ENCODE measurements at places on chromosomes 6 and 20.

DNA sequence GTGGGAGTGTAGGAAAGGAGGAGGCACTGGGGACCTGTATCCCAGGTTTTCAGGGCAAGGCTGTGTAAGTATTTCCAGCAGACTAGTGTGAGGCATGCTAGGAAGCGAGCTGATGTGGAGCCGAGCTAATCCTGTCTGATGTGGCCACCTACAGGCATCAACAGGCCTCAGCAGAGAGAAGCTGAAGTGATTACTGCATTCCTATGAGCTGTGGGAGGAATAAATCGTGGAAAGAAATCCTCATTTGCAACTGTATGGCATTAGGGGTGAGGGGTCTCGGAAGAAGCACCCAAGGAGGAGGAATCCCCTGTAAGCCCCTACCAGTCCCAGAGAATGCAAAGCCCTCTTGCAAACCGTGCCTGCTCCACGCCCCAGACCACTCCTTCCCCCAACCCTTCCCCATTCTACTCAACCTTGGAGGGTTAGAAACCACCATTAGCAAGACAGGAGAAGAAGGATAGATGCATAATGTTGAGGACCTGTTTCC is 41.6 kb downstream of the C6orf15 start:
- no peak for DNase-seq

DNA sequence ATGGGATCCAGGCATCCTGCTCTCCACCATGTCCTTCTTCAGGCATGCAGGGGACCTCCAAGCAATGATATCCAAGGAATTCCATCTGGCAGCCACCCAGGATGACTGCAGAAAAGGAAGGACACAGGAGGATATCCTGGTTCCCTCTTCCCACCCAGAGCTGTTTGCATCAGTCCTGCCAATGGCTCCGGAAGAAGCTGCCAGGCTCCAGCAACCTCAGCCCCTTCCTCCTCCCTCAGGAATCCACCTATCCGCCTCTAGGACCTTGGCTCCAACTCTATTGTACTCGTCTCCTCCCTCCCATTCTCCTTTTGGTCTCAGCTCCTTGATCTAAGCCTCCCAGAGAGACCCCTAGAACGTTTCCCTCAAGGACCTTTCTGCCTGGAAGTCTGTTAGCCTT is 733 bp upstream of the PSORS1C2 start:
- no peak for DNase-seq

DNA sequence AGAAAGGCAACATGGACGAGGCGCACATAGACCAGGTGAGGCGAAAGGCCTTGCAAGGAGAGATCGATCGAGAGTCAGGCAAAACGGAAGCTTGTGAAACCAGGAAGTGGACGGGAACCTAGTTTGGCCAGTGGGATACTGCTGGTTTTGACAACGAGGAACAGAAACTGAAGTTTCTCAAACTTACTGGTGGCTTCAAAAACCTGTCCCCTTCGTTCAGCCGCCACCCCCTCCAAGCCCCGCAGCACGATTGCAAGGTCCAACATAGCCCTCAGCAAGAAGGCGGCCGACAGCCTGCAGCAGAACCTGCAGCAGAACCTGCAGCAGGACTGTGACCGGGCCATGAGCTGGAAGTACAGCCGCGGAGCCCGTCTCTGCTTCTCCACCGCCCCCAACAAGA is 238.0 kb downstream of the KHDC1L start:
- DNase-seq: no peak

GRCh38 chr6:6643398-6643797 is 54.9 kb downstream of the LY86 start:
- DNase-seq: no peak

DNA sequence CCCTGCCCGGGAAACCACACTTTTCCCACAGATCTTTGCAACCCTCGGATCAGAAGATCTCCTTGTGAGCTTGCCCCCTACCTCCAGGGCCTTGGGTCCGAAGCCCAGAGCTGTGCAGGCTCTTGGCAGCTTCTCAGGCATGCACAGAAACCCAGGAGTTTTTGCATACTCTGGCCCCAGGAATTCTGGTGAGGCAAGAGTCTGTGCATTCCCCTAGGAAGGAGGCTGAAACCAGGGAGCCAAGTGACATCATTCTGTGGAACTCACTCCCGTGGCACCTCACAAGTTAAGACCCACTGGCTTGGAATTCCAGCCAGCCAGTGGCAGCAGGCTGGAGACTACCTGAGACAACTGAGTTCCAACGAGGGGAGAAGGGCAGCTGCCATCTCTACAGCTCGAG is 100.1 kb downstream of the TNFRSF21 start:
- no peak for DNase-seq

DNA sequence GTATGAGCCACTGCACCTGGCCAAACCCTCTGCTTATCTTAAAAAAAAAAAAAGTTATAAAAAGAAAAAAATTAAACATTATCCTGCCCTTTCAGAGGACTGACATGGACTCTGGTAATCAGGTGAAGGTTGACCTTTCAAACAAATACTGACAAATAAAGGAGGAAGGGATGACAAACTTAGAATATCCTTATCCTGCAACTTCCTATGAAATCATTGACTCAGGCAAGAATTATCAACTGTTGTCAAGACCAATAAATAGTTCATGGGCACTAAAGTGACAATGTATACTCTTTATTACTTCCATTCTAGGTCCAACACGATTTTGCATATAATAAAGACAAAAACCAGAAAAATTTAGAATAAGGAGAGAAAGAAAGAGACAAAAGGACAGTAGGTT is 117.9 kb downstream of the KIF16B start:
- no peak for DNase-seq

DNA sequence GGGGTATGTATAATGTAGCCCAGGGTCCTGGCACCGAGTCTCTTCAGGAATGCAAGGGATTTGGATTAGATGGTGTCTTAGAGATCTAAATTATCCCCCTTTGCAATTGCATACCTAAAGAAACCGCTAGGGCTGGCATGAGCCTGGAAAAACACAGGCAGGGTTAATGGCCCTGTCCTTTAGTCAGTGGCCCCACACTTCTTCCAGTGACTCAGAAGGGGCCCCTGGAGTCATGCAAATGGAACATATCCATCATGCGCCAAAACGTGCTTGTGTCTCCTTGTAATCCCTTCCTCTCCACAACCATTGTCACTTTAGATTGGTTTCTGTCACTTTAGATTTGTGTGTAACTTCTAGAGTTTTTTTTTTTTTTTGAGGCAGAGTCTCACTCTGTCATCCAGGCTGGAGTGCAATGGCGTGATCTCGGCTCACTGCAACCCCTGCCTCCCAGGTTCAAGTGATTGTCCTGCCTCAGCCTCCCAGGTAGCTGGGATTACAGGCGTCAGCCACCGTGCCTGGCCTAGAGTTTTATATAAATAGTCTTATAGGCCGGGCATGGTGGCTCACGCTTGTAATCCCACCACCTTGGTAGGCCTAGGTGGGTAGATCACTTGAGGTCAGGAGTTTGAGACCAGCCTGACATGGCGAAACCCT is 8.7 kb upstream of the MYBL2 start:
- no peak for DNase-seq

- DNase-seq: no peak
These were observed 124.1 kb upstream of the NEDD9 start for GRCh38 chr6:11356404-11357155.

GRCh38 chr6:30914854-30915590 is 984 bp downstream of the VARS2 start:
- DNase-seq: no peak

- DNase-seq: no peak
These were observed 135.9 kb upstream of the DTNBP1 start for GRCh38 chr6:15798533-15799255.

DNA sequence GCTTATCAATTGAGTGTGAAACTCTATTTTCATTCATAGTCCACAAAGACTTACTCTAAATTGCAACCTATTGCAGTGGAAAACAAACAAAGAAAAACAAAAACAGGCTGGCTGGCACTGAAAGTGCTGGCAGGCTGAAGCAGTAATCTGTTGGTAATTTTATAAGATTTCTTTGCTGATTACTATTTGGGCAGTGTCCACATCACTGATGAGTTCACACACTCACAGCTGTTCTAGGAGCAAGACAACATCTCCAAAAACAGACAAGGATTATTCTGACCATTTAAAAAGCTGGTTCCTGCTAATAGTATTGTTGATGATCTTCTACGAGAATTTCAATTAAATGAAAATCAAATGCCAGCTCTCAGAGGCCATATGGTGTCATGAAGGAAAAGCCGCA is 26.9 kb downstream of the MARCKS start:
- no peak for DNase-seq

DNA sequence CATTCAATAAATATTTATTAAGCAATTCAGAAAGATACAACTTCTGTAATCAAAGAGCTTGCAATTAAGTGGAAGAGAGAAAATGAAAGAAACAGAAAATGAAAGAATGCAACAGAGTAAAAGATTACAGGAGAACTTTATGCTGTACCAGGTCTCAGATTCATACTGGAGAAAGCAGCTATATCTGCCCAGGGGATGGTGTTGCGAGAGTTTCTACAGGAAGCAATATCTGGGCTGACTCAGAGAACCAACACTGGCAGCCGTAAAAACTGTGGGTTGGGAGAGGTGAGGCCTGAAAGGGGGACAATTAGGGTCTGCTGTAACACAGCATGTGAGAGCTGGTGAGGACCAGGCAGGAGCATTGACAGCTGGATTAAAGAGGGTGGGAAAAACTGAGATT is 256.7 kb upstream of the TCF21 start:
- DNase-seq: no peak

- DNase-seq: no peak
These were observed 738.6 kb upstream of the ADGRB3 start for GRCh38 chr6:67896476-67896875.

DNA sequence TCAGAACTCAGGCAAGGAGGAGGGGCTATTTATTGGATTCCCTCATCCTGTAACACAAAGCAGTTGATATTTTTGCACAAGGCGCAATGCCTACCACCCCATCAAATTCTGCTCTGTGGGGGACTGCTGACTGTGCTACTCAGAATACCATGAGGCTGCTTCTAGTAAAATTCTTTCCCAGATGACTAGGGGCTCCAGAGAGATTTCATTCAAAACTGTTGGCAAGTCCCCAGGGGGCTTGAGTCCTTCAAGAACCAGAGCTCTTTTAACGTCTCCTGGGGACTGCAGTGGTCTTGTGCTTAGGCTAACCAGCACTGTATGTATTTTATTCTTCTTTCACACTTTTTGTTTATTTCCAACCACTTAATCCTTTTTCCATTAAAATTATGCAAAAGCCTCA is 365.9 kb upstream of the AGPAT4 start:
- DNase-seq: no peak

DNA sequence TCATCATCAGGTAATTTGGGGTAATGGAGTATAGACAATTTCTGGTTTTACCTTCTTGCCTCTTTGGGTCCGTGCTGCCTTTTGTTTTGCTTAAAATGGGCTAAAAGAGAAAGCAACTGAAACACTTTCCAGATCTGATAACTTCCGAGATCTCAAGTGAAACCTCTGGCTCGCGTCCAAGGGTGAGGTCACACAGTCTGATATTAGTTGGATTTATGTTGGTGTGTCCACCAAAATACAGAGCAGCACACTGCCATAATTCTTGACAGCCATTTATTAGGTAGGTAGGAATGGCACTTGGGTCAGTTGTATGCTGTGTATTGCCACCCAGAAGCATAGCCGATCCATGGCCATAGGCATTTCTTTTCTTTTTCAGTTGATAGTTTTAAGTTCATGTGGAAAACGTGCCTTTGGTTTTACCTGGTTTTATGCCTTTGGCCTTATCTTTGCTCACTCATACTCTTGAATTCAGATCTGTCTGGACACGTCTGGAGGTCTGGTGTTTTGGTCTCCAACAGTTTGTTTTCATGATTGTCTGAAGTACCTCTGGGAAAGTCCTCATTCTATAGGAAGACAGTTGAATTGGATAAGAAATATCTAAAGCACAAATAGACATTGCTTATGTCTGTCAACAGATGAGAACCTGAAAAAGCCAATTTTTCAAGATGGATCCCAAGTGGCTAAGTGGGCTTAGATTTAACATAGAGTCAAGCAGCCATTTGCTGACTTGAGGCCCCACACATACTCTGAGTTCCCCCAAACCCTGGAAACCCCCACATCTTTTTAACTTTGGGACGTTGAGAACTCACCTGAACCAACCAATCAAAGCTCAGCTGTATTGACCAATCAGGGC is 320.8 kb downstream of the SOX4 start:
- DNase-seq: no peak

- no peak for DNase-seq
These were observed 49.1 kb downstream of the MAP3K7 start for GRCh38 chr6:90537723-90538258.

GRCh38 chr6:42440027-42440426 is 11.7 kb downstream of the TRERF1 start:
- DNase-seq: no peak

- DNase-seq: no peak
These were observed 14.8 kb upstream of the ADGB start for GRCh38 chr6:146583966-146584365.

DNA sequence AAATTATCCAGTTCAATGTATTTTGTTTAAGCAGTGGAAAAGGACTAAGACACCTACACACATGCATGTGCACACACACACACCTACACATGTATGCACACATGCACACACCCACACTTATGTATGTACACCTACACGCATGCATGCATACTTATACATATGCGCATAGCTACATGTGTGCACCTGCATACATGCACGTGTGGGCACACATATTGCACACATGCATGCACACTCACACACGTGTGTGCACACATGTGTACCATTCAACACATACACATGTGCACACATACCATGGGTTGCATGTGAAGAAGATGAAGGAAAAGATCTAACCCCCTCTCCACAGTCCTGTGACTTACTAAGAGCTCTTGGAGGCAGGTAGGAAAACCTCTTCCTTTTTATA is 122.0 kb upstream of the MAFB start:
- no peak for DNase-seq

GRCh38 chr6:146984251-146984924 is 219.8 kb upstream of the STXBP5 start:
- DNase-seq: no peak

DNA sequence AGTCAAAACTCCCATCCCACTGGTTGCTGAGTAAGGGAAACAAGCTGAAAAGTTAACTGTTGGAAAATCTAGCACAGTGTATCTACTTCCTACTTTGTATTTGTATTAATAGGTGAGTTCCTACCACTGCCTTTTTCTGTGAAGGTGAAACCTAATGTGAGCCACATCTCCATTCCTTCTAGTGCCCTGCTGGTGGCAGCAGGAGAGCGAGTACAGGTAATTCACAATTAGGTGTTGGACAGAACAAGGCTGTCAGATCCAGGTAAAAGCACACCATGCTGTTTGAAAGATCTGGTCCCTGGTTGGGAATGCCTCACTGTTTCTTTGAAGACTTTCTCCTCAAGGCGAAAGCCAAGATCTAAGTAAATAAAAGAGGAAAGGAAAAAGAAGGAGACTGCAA is 528.4 kb downstream of the PKHD1 start:
- DNase-seq: no peak

- DNase-seq: no peak
These were observed 412 bp downstream of the TRIB3 start for GRCh38 chr20:380763-381580.

GRCh38 chr6:33091957-33092356 is 16.2 kb downstream of the HLA-DPB1 start:
- DNase-seq: no peak

Data from esophagus squamous epithelium (tissue), 5 donors.